Activated naive CD4-positive, alpha-beta T cell treated with anti-CD3 and anti-CD28 coated beads, Interleukin-2, amount 50 U/mL, for 72 hours (primary cell): ENCODE measurements at places on chromosomes 1 and 21. TPM values are rescaled to one million over a fixed set of nuclear protein-coding genes. Genes with fewer than 3 reads are reported as not detected.

TFF2 gene
- not detected for total RNA-seq

HHAT gene
- total RNA-seq, result 0.59 TPM

- no peak for DNase-seq
Observed at GRCh38 chr1:174036798-174037197, 14.6 kb upstream of the RC3H1 start.

DNA sequence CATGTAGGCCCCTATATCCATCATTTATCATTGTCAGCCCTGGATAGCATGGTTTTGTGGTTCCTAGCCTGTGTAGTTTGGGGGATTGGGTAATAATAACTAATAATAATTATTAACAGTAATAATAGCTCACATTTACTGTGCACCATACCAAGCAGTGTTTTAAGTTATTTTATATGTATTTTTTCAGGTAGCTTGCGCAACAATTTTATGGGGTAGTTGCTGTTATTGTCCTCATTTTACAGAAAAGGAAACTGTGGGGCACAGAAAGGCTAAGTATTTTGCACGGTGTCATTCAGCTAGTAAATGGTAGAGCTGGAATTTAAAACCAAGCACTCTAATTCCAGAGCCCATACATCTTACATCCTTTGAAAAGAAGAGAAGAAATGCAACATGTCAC, 179.8 kb downstream of the HS2ST1 start:
- DNase-seq, result no peak

- DNase-seq, result peak; percentile 71
Observed at GRCh38 chr1:27365372-27366112, 1.2 kb downstream of the MAP3K6 start.

GRCh38 chr1:21828506-21829210, 16.6 kb downstream of the LDLRAD2 start:
- no peak for DNase-seq

DNA sequence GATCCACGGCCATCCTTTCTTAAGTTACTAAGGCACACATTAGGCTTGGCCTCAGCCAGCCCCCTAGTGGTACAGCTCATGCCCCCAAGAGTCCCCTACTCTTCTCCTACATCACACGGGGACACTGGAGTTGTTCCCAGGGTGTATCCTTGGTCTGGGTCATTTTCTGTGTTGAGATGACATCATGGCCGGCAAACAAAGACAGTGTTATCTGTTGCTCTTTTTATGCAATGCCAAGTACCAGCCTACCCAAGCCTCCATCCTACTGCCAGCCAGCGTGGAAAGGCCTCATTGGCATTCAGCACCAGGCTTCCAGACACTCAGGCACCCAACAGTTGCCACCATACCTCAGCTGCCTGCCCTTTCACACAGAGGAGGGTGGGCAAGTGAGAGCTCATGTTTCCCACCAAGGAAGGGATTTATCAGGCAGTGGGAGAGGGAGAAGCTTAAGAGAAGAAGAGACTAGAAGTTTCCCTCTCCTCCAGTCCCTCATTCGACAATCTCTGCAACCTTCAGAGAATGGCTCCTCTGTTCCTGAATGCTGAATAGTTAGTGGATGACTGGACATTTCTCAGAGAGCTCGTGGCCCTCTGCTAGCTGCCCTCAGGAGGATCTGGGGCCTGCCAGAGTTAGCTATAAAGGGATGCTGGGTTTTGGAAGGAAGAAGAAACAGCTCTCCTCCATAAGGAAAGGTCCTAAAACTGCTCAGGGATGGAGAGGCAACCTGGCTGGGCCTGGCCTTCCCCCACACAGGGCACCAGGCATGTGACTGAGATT, 17.7 kb downstream of the CBR1 start:
- DNase-seq, result no peak

GRCh38 chr1:26321315-26322041, 3.7 kb downstream of the CD52 start:
- peak; percentile 99 for DNase-seq

GRCh38 chr1:6025269-6026094, 20.2 kb upstream of the KCNAB2 start:
- DNase-seq, result no peak

DNA sequence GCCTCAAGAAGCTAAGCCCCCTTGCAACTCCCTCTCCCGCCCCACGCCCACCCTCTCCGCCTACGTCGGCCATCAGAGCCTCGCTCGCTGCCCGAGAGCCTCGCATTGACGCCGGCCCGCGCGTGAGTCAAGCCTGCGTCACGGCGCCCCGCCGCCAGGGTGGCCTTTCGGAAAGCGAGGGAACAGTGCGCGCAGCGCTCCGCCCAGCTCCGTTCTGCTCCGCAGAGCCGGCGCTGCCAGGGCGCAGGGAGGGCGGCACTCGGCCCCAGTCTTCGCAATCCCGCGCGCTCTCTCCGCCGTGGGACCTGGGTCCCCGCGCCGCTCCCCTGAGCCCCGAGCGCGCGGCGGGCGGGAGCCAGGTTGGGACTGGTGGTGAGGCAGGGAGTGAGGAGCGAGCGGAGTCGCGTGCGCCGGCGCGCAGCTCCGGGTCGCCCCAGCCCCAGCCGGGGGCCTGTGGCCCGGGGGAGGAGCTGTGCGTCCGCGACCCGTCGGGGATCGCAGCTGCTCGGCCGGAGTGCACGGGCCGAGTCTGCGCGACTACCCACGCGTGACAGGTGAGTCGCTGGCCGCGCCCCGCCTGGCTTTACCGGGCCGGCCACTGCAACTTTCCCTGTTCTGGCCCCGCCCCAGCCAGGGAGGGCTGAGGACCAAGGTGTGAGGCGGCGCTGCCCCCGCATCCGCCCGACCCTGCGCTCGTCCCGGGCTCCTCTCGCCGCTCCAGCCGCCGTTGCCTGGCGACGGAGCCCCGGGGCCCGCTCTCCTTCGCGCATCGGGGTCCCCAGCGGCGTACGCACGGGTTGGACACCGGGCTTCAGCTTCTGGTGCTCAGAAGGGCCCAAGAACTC, at the start of gene SLC6A17:
Gene SLC6A17 (plus strand): TSS at position 165 of the 845 bp plus-strand sequence. CDS start 16,436 bp downstream, outside the sequence.
- peak; percentile 62 for DNase-seq

DNA sequence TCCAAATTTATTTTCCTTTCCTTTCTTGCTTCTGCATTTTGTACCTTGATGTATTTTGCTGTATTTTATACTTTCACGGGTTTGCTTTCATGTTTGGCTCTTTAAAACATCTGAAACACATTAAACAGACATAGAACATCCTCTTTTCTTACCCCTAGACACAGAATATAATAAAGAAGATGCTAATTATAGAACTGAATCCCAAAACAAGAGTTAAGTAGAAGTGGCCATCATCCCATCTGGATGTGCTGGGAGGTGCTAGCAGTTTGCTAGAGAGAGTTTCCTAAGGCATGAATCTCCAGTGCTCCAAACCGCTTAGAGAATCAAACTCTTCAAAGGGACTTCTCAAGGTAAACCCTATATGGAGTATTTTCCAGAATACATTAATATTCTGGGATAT, 53.9 kb upstream of the GNG12 start:
- no peak for DNase-seq

DNA sequence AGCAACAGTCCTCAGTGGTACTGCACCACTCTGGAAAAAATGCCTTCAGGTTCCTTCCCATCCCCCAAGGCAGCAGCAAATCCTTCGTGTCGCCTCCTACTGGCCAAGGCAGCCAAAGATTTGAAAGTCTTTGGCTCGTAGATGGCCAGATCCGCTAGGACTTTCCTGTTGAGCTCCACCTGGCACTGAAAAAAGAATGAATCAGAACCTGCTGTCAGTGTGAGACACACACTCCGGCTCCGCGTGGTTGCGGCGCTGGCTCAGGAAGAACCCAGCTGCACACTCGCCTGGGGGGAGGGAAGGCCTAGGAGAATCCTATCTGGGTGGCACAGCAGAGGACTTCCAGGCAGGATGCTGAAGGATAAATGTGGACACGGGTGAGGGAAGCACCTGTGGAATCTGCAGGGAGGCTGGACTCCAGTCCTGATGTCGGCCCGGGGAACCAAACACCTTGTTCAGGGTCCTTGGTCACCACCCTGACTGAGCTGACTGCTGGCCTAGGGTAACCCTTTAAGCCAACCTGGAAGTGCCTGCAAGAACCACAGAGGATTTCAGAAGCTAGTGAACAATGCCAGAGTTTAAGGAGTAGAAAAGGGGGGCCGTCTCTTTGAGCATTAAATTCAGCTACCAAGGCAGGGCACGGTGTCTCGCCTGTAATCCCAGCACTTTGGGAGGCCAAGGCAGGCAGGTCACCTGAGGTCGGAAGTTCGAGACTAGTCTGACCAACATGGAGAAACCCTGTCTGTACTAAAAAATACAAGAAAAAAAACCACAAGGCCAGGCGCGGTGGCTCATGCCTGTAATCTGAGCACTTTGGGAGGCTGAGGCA, 3.2 kb upstream of the CCNL2 start:
- peak; percentile 65 for DNase-seq

DNA sequence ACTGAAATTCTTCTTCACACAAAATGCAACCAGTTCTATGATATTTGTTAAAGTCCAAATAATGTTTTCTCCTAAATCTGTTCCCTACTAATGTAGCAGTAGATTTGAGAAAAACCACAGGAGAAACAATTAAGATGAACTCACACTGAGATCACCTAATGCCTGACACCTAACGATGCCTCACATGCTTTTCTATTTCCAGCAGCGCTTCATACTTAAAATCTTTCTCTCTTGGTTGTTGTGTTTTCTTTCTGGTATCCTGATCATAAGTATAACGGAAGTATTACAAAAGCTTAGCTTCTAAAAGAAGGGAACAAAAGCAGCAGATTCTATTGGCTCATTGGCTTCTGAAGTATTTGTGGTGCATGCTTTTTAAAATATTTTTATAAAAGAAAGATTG, 267.2 kb upstream of the SGIP1 start:
- no peak for DNase-seq

GRCh38 chr1:109983380-109984189, 980 bp upstream of the AHCYL1 start:
- no peak for DNase-seq

GRCh38 chr1:101706366-101706765, 290.4 kb downstream of the OLFM3 start:
- DNase-seq, result no peak

DNA sequence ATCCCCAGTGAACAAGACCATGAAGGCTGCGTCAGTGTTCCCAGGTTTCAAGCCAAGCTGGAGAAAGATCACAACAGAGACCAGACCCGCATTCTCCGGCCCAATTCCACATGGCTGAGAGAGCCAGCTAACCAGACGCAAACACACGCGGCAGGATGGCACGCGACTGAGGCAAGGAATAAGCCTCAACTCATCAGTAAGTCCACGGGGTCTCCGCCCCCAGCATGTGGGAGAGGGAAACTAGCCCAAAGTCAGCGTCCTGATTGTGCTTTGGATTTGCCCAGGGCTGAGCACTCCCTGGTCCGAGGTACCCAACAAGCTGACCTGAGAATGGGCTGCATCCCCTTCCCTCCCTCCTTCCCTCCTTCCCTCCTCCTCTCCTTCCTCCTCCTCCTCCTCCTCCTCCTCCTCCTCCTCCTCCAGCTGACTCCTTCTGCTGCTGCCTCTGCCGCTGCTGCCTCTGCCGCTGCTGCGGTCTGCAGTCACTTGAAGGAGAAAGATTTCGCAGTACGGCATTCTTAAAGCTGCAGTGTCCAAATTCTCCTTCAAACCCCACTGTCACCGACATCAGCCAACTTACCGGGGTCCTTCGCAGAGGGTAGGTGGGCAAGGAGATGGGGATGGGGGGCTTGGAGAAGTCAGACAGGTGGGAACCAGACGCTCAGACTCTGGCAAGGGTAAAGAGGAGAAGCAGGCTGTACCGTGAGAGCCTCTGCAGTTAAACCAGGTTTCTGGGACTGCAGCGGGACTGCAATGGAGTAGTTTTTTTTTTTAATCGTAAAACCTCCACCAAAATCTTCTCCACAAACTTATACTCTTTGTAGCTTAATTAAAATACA, 33.0 kb upstream of the H6PD start:
- no peak for DNase-seq

- DNase-seq, result no peak
Observed at GRCh38 chr1:245663841-245664240, 509.1 kb downstream of the KIF26B start.

DNA sequence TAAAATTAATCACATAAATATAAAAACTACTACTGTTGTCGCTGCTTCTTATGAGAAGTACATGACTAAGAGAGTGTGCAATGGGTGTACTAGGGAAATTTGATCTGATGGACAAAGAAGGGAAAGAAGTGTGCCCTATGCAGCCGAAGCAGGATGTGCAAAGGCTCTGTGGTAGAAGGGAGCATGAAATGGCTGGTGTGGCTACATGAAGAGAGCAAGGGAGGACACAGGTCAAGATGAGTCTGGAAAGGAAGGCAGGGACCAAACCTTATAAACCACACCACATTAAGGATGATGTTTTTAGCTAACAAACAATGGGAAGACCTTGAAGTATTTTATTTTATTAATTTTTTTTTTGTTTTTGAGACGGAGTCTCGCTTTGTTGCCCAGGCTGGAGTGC, 20.0 kb downstream of the MAB21L3 start:
- DNase-seq, result no peak

DNA sequence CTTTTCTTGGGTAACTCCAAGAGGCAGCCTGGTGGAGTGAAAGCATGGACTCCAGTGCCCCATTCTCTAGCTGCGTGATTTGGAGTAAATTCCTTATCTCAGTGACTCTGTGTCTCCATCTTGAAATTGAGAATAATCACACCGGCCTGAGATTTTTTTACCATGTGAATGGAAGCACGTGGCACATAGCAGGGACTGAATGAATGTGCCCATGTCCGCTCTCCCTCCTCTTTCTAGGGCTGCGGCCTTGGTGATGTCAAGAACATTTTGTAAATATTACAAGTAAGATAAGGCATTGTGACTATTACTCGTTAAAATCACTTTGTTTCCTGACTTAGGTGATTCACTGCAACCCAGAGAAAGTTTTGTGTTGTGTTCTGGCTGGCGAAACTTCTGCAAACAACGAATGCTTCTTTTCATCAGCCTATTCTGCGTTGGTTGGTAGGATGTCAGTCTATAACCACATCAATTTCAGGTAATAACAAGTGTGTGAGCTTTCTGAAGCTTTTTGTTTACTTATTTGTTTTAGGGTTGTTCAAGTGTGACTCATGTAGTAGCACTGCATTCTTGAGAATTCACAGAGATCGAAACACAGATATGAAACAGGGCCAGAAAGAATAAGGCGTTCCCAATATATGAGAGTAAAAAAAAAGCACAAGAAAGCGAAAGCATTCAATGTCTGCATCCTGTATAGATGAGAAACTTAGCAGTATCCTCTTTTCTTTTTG, 135.7 kb upstream of the SLC45A1 start:
- no peak for DNase-seq
